ENCODE measurements at places on chromosomes 12 and 14. TPM values are rescaled to one million over a fixed set of nuclear protein-coding genes. Genes with fewer than 3 reads are reported as not detected.
A peak's percentile ranks its signal among the peaks of the same experiment; 100 is the strongest.

GRCh38 chr14:94380225-94381148 lies 7.9 kb downstream of the SERPINA1 start:
- no peak for DNase-seq

DNA sequence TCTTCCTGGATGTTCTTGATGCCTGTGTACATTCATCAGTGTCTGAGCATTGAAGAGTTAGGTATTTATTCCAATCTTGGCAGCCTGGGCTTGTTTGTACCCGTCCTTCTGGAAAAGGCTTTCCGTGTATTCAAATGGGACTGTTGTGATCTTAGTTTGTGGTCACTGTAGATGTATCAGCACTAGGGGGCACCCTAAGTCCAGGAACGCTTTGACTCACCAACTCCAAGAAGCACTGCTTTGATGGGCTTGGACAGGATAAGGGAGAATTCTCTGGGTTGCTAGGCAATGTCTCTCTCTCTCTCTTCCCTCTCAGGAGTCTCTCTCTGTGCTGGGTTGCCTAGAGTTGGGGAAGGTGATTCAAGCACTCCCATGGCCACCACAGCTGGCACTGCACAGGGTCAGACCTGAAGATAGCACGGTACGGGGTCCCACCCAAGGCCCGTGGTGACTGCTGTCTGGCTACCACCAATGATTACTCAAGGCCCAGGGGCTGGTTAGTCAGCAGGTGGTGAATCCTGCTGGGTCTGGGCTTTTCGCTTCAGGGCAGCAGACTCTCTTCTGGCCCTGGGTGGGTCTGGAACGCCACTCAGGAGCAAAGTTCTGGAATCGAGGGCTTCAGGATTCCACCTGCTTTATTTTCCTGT lies 211.1 kb upstream of the RGS6 start:
- peak; percentile 85 for DNase-seq

DNA sequence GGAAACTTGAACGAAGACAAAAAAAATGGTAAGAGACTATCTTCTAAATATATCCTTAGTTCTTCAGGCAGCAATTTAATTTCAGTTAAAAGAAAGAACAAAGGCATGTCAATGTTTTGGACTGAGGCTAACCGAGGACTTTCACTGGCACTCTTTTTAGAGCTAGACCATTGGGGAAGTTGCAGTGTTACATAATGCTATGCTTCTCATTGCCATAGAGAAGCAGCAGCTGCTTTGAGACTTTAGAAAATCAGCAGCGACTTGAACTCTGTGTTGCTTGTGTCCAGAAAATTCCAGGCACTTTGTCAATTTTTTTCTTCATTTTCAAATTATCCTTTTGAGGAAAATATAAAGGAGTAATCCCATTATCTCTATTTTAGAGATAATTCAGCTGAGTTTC lies 964.2 kb downstream of the NRXN3 start:
- DNase-seq: no peak

GRCh38 chr14:24900269-24901100 lies 149.5 kb downstream of the STXBP6 start:
- peak; percentile 46 for DNase-seq

DNA sequence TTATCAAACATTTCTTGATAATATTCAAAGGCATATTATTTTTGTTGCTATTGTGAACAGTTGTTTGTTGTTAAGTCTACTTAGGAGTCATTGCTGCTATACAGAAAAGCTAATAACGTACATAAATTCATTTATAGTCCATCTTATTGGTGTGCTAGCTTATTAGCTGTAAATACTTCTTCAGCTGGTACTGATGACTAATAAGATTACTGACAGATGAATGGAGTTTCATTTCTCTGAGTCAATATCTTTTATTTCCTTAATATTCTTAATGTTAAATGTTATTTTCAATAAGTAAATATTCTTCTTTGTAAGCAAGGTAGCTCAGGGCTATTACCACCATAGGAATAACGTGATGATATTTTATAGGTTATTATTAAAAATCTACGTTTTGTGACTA lies 139.4 kb upstream of the SLCO1C1 start:
- DNase-seq: no peak

Gene CRACR2A
- total RNA-seq: 0.54 TPM

GRCh38 chr12:62934799-62935674 lies at the start of gene PPM1H:
TSS of gene PPM1H (minus strand) at chr12:62935150. CDS start at chr12:62934736, 414 bp downstream.
- peak; percentile 11 for DNase-seq

DNA sequence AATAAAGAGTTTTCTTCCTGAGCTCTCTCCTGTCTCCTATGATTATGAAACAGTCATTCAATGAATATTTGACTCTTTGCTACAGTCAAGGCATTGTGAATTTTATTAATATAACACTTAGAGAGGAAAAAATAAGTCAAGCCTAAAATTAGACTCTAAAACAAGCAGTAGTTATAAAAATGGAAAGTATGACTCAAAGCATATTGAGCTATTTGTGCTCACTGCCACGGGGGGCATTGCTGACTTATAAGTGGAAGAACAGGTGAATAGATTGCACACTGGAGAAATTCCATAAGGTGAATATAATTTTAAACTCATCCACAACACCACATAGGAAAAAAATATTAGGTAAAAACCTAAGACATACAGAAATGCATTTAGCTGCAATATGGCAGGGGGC lies 87.7 kb upstream of the CCDC196 start:
- DNase-seq: no peak

Gene C14orf180
- not detected for total RNA-seq

DNA sequence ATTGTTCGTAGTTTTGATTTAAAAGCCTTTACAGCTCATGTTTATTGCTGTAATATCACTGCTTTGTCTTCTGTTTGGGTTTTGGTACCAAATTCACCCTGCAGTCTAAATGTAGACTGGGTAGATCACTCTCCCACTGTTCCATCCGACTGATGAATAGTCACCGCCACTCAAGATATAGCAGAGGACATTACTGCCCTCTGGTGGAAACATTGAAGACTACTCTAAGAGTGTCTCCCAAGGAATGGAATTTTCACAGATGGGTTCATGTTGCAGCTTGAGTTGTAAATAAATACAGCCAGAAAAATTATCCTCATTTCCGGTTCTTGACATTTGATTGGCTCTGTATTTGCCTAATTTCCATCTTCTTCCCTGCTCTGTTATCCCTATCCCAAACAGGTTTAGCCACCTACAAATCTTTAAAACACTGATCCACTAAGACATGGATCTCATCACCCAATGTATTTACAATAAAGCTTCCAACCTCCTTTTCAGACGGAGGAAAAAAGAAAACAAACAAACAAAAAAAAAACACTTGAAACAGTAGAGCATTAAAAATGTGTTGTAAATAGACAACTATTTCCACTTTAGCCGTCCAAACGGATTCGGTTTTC lies 198.3 kb upstream of the CPNE8 start:
- DNase-seq: no peak

Gene CCDC196
- not detected for total RNA-seq

Gene TAS2R14
- 3.9 TPM for total RNA-seq

Gene EIF2B2
- total RNA-seq: 69.4 TPM

GRCh38 chr14:45664668-45665356 lies 411.8 kb upstream of the MIS18BP1 start:
- no peak for DNase-seq

- DNase-seq: no peak
Observed at GRCh38 chr12:28527631-28528249, 337.5 kb downstream of the CCDC91 start.

DNA sequence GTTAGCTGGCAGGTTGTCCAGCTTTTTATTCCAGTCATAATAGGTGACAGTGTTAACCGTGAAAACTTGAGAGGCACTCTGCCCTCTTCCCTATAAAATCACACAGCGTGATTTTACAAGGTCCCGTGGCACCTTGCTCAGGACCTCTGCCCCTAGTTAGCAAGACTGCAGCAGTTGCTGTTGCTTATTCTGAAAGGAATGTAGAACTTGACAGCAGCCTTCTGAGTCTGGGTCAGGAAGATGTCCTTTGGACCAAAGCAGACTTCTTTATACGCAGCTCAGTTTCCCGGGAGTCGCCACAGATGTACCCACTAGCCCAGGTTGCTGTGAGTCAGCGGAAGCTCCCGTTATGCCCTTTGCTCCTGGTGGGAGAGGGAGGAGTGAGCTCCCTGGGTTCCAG lies 13.2 kb downstream of the PRKAB1 start:
- no peak for DNase-seq

Gene AQP2
- not detected for total RNA-seq

DNA sequence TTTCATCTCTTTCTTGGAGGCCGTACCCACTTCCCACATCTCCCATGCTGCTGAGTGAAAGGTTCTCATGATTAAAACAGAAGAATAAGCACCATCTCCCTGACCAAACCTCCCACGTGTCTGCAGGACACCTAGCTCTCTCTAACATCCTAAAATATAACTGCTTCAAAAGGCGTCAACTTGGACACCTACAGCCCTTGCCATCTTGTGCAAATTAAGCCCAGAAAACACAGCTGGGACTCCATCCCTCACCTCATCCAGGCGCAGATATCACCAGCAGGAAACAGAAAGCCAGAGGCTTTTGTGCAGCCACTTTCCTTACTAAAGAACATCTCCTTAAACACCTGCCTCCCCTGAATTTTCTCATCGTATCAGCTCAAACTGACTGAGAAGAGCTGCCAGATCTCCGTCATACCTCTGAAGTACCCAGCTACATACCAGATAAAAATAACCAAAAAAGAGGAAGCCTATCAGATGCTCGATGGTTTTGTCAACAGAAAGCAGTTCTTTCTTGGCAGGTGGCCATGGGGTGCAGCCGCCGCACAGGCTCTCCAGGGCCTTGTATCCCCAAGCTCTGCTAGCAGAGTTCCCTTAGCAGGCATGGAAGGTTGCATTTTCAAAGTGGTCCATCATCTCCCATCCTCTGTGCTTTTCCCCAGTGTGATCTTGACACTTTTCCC lies 28.8 kb downstream of the MAP3K9 start:
- DNase-seq: no peak

DNA sequence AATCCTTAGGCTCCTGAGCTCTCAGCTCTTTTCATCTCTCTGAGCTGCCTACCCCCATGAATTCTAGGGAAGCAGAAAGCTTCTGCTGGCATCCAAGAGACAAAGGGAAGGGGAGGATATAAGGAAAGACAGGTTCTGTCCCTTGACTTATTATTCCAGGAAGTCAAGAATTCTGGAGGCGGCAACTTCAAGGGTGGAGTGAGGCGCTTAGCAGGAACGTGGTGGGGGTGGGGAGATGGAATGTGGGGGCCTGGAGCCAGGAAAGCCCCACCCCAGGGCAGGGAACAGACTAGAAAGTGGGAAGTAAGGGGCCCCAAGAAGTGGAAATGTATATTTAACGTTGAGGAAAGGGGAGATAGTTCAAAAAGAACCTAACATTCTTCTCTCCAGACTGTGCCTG lies 1.4 kb downstream of the CALCOCO1 start:
- DNase-seq: peak; percentile 19

Gene SYT10
- not detected for total RNA-seq

GRCh38 chr14:29016050-29016900 lies 249.7 kb downstream of the FOXG1 start:
- peak; percentile 51 for DNase-seq

GRCh38 chr14:96904201-96904600 lies 107.0 kb downstream of the VRK1 start:
- peak; percentile 41 for DNase-seq

DNA sequence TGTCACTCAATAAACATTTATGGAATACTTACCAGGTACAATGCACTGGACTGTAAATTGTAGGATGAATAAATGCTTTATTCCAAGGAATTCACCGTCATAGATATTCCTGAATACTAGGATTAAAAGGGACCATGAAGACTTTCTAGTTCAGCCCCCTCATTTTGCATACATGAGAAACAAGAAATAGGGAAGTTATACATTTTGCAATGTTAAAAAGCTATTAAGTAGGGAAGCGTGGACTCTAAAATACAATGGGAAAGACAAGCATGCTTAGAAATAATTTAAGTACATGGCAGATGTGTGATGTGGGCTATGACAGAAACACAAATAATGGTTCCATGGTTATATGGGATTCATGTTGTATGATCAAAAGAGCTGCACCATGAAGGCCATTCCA lies 89.4 kb upstream of the SYT10 start:
- DNase-seq: no peak

GRCh38 chr14:90456551-90456950 lies 59.7 kb downstream of the CALM1 start:
- DNase-seq: no peak

- DNase-seq: no peak
Observed at GRCh38 chr12:28604240-28604639, 414.0 kb downstream of the CCDC91 start.

DNA sequence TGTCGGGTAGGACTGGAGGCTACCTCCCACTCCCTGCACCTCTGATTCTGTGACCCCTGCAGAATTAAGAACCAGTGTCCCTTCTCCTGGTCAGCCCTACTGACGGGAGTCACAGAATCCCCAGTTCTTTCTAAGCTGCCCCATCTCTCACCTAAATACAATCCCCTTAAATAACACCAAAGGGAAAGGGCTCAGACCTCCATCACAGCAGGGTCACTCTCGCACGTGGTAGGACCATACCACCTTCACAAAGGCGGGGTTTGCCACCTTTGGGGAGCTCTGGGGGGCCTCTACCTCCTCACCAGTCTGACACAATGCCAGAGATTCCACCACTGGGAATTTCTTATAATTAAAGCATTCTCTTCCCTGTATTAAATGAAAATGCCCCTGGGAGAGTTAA lies 35.6 kb downstream of the DAD1 start:
- no peak for DNase-seq

Gene AICDA
- total RNA-seq: not detected

- no peak for DNase-seq
Observed at GRCh38 chr14:96821501-96821900, 24.3 kb downstream of the VRK1 start.

Gene TC2N
- under 0.01 TPM for total RNA-seq

Gene FAM181A
- not detected for total RNA-seq

Gene GPR84
- not detected for total RNA-seq

DNA sequence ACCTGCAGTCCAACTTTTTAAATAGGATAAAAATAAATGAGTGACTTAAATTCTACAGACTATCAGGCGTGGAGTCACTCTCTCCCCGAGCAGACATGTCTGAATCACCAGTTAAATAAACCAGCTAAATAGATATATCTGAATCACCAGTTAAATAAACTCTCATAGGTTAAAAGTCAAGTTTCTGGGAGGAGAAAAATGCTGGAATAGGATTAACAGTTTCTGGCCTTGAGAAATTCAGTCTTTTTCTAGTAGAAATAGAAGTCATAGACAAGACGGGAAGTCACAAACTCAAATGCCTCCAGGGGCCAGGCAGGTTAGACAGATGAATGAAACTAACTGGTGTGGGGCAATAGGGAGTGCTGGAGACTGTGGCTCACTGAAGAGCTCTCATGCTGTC lies 258.6 kb upstream of the TMEM132C start:
- DNase-seq: no peak

Gene TAS2R30
- total RNA-seq: 7.2 TPM

All from IMR-90 (cell line).